NCI-H1092 (cell line): ENCODE measurements at places on chromosomes 13 and 19.

- DNase-seq = no peak
Observed at GRCh38 chr13:32627793-32628192, 41.5 kb downstream of the PDS5B start.

DNA sequence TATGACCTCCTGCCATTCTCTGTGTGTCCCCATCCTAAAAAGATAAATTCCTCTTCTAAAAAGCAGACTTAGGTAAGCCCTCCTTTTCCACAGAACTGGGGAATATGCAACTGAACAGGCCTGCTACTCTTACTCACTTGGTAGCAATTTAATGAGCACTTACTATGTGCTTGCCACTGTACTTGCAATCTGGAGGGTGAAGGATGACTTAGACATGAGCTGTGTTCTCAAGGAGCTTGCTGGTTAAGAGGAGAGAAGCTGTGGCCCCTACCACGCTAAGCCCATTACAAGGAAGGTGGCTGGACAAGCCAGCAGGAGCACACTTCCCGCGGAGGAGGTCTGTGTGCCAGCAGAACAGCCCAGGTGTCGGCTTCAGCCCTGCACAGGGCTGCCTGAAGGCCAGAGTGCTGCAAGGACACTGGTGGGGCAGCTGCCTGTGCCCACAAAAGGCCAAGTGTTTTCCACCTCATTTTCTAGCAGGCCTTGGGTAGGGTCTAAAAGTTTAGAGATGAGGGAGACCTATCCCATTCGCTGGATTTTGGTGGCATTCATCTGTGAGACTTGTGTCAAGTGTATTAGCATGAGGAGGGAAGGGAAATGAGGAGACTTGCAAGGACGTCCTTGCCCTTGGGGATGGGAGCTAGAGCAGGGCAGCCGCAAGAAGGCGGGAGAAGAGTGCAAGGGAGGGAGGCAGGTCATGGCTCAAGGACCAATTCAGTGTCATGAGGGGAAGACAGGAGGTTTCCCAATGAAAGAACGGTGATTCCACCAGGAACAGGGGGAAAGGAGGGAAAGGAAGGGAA lies 52.0 kb downstream of the COL4A1 start:
- no peak for DNase-seq

DNA sequence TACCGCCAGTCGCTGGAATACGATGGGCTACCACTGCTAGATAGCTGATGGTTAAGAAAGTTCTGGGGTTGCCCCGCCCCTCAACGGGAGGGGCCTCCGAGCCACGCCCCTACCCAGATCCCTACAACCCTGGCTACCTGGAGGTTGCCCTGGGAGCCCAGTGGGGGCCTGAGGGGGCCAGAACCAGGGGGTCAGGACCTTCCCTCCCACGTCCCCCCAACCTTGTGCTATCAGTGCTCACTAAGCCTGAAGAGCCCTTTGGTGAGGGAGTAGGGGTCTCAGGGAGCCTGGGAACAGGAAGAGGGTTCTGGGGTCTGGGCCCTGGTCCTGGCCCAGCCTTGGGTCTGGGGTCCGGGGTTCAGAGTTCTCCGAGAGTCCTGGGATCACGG lies 8.9 kb downstream of the OCEL1 start:
- DNase-seq = peak; percentile 35

GRCh38 chr13:88248393-88248792 lies 577.2 kb downstream of the SLITRK5 start:
- DNase-seq = no peak

- no peak for DNase-seq
Observed at GRCh38 chr13:22080832-22081231, 410.0 kb downstream of the FGF9 start.

DNA sequence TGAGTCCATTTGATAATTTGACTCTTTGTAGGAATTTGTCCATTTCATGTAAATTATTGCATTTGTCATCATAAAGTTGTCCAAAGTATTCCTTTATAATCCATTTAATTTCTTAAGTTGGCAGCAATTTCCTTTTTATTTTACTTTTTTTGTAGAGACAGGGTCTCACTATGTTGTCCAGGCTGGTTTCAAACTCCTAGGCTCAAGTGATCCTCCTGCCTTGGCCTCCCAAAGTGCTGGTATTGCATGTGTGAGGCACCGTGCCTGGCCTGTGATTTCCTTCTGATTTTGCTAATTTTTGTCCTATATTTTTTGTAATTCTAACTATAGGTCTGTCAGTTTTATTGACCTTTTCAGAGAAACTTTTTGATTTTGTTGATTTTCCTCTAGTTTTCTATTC lies 84.9 kb downstream of the URI1 start:
- no peak for DNase-seq

DNA sequence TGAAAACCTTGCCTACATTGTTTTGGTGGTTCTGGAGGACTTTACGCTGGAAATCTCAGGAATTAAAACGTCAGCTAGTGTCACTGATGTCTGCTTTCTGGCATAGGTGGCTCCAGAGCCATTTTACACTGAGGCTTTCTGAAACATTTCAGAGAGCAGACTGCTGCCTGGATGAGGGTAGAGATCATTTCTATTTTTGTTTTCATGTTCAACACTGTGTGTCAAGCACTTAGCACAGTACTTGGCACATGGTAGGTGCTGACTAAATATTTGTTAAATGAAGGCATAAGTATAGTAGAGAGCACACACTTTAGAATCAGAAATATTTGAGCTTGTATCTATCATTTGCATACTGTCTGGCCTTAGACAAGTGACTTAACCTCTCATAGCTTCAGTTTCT lies 59.1 kb upstream of the FRY start:
- no peak for DNase-seq

DNA sequence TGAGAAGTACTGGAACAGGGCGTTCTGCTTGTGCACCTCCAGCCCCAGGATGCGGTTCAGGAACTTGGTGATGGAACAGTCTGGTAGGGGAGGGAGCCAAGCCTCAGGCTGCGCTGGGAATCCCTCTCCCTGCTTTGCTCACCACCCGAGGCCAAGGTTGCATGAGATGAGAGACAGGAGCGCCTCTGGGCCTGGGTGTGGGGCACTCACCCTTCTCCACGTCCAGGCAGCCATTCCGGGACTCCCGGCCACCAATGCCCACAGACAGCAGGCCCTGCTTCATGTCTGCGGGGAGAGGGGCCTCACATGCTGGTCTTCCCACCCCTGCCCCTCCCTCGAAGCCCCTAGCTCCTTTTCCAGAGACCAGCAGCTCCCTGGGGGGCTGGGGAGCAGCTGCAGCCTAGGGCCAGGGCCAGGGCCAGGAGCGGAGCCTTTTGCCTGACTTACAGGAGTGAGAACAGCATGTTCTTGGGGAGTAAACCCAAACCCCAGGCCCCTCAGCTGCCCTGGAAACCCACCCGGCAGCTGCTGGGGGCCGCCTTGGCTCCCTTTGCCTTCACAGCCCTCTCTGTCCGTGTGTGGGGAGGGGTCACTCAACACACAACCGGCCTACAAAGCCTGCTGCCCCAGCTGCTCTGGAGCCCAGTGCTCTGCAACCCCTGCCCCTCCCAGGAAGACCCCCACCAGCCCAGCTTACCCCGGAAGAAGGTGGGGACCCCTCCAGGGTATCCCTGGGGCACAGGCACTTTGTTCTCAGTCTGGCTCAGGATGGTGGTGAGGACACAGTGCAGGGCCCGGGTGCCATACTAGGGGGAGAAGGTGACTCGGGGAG lies 7.2 kb downstream of the GPX4 start:
- DNase-seq = no peak

DNA sequence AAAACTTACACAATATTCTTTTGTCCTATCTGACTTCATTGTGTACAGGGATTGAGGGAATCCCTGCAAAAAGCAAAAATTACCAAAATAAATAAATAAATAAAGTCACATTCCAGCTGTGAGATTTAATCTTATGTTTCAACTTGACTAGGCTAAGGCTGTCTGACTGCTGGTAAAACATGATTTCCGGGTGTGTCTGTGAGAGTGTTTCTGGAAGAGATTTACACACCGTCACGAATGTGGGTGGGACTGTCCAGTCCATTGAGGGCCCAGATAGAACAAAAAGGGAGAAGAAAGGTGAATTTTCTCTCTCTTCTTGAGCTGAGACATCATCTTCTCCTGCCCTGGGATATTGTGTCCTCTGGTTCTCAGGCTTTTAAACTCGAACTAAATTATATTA lies 166.1 kb downstream of the LIG4 start:
- no peak for DNase-seq

DNA sequence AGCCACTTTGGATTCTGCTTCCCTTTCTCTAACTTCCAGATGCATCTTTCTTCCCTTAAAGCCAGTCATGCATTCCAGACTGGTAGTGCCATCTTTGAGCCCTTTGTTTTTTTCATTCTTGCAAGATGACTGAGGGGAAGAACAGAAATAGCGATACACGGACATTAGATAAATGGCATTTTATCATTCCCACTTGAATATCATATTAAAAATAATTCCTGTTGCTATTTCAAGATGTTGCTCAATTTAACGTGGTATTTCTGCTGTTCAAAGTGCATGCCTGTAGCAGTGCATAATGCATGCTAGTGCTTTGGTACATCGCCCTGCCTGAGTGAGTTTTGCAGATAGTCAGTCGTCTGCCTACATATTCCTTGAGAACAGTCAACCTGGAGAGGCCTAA lies 140.6 kb upstream of the FRY start:
- no peak for DNase-seq

GRCh38 chr19:19470579-19470978 lies 44.8 kb downstream of the TSSK6 start:
- no peak for DNase-seq

- no peak for DNase-seq
Observed at GRCh38 chr13:97282705-97283104, 60.6 kb downstream of the MBNL2 start.

DNA sequence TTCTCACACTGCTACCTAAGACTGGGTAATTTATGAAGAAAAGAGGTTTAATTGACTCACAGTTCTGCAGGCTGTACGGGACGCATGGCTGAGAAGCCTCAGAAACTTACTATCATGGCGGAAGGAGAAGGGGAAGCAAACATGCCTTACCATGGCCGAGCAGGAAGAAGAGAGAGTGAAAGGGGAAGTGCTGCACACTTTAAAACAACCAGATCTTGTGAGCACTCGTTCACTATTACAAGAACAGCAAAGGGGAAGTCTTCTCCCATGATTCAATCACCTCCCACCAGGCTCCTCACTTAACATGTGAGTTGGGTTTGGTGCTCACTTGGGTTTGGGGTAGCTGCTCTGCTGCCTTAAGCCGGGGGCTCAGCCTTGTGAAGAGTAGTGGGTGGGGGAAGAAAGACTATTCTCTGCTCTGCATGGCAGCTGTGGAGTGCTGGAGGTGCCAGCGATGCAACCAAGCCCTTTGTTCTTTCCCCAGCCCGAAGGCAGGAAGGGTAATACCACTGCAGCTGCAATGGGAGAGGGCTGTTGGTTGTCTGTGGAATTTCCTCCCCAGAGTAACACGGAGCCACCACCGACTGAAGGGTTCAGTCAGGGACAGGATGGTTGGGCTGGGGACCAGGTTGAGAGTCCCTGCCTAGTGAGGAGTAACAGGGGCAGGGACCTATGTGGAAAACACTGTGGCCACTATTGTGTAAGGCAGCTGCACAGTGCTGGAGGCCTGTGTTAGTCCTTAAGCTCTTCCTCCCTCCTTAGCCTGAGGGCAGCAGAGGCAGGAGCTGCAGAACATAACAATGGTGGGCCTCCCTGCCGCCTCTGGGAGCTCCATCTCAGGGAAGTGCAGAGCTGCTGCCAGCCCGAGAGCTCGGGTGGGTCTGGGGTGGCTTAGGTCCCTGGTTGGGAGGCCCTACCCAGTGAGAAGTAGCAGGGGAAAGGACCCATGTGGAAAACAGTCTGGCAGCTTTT lies 1262.5 kb downstream of the EFNB2 start:
- no peak for DNase-seq

DNA sequence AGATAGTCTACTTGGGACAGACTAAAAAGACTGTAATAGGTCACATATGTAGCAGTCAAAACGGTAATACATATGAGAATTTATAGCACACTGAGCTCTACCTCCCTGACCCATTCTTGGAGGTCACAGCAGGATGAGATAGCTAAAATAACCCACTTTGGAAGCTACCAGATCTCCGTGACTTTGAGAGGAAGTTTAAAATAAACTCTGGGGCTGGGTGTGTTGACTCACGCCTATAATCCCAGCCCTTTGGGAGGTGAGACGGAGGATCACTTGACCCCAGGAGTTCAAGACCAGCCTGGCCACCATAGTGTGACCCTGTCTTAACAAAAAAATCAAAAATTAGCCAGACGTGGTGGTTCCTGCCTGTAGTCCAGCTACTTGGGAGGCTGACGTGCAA lies 45.3 kb downstream of the DHRS12 start:
- no peak for DNase-seq

DNA sequence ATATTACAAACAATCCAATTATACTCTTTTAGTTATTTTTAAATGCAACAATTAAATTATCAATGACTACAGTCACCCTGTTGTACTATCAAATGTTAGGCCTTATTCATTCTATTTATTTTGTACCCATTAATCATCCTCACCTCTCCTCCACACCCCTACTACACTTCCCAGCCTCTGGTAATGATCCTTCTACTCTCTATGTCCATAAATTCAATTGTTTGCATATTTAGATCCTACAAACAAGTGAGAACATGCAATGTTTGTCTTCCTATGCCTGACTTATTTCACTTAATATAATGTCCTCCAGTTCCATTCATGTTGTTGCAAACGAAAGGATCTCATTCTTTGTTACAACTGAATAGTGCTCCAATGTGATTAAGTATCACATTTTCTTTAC lies 1414.6 kb downstream of the SLITRK1 start:
- no peak for DNase-seq

GRCh38 chr19:15378534-15379082 lies 979 bp downstream of the AKAP8 start:
- no peak for DNase-seq
